Stimulated activated CD8-positive, alpha-beta memory T cell treated with anti-CD3 and anti-CD28 coated beads, Interleukin-4, amount 100 ng/mL, for 4 hours (primary cell): ENCODE measurements at places on chromosomes 7 and 10.

DNA sequence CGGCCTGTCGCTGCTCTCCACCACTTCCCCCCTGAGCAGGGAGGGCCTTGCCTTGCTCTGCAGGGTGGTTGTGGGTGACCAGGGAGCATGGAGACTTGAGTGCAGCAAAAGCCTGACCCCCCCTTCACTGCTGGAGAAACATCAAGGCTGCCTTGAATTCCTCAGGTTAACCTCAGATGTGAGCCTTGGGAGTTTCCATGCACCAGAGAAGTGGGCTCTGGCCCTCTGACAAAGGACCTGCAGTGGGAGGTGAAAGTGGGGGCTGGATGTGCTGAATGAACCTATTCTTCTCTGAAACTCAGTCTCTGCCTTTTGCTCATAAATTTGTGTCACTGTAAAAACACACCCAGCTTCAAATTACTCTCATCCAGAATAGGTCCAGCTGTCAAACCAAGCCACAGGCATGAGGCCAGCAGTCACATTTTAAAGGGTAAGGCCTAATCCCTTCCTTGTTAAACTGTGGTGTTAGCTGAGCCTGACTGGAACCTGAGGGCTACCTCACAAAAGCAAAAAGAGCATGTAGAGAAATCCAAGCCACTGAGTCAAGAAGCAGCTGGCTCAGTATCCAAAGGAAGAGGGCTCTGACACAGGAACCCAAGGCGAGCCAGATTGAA lies 356.8 kb downstream of the CCSER2 start:
- no peak for DNase-seq

DNA sequence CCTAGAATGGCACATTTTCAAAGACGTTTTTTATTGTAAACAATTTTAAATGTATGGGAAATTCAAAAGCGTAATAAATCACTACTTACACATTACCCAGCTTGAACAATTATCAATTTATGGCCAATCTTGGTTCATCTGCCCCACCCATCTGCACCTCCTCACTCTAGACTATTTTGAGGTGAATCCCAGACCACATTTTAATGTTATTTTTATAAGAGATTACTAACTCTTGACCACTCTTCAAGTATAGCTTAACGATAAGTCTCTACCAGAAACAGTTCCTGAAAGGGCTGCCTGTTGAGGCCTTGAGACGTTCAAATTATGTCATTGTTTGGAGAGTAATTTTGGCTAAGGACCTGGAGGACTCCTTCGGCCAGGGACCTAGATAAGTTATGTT lies 33.2 kb downstream of the ECHDC3 start:
- no peak for DNase-seq

- DNase-seq, result no peak
Observed at GRCh38 chr7:92723943-92724342, 112.4 kb downstream of the CDK6 start.

GRCh38 chr7:143490717-143491306 lies 13.1 kb downstream of the TAS2R41 start:
- DNase-seq, result no peak

GRCh38 chr7:147859033-147859432 lies 731.5 kb upstream of the C7orf33 start:
- no peak for DNase-seq

- no peak for DNase-seq
Observed at GRCh38 chr7:83655951-83656556, 7.1 kb upstream of the SEMA3E start.

DNA sequence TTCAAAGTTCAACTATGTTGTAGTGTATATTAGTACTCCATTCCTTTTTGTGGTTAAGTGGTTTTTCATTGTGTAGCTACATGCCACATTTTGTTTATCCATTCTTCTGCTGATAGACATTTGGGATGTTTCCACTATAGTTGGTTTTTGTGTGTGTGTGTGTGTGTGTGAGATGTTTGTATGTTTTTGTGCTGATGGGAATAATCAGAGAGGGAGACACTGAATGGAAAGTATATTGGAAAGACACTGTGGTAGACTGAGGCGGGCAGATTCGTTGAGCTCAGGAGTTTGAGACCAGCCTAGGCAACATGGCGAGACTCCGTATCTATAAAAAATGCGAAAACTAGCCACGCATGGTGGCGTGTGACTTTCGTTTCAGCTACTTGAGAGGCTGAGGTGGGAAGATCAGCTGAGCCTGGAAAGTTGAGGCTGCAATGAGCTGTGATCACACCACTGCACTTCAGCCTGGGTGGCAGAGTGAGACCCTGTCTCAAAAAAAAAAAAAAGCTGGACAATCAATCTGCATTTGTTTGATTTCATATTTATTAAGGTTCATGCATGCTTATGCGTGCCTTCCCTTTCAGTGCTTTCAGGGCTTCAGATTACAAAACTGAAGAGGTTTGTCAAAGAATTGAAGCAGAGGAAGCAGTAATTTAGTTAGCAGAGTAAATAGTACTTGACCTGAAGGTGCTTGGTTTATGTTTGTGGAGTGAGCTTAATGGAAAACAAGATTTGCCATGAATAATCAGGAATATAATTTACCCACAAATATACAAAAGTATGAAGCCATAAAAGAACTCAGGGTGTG lies 14.7 kb downstream of the SEC24C start:
- no peak for DNase-seq

GRCh38 chr10:100544950-100545349 lies 9.2 kb downstream of the HIF1AN start:
- DNase-seq, result no peak
